ENCODE measurements at places on chromosomes 4 and X.

DNA sequence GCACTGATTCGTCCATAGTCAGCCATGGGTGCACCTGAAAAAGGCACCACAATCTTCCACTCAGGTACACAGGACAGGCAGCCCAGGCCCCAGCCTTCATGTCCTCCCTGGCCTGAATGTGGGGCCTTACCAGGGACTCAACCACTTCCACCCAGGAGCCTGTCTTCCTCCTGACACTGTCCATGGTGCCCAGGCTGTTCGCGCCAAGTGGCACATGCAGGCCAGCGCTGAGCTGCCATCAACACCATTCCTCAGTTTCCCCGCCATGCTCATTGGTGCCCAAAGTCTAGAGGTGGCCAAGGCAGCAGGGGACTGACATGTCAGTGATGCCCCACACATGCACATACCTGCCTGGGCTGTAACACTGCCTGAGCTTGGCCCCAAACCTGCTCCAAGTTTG is 322.2 kb upstream of the POU3F4 start:
- DNase-seq, result no peak

DNA sequence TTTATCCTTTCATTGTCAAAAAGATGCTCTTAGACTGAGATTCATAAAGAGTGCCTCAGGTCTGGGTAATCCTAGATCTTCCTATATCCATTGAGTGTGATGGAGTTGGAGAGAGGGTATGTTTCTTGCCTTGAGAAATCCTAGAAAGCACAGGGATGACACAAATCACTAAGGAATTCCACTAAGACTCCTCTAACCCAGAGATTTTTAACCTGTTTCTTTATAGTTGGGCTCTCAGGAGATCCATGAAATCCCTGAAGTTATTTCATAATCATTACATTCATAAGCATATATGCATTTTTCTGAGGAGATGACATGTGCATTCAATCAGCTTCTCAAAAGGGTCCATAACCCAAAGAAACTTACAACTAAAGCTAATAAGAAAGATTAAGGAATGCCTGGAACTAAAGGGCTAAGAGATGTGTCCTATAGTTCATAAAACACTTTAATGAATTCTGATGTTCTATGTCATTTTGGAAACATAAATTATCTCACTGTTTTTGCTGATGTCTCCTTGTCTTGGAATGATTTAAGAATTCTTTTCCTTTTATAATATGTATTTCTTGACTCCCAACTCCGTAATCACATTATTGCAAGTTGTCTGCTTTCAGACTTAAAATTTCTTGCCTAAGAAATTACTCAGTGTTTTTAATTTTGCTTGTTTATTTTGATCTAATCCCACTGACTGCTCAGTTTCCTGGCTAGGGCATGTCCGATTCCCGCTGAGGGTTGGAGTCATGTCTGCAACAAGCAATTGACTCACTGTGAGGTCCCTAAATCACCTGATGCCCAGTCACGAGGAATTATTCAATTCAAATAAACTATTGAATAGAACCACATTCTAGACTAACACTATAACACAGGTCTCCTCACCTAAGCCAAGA is 2.8 kb upstream of the AMTN start:
- no peak for DNase-seq

- no peak for DNase-seq
These were observed 346.4 kb upstream of the SLC7A11 start for GRCh38 chr4:138588501-138588900.

GRCh38 chr4:10715696-10716095 is 31.1 kb upstream of the CLNK start:
- DNase-seq, result no peak

DNA sequence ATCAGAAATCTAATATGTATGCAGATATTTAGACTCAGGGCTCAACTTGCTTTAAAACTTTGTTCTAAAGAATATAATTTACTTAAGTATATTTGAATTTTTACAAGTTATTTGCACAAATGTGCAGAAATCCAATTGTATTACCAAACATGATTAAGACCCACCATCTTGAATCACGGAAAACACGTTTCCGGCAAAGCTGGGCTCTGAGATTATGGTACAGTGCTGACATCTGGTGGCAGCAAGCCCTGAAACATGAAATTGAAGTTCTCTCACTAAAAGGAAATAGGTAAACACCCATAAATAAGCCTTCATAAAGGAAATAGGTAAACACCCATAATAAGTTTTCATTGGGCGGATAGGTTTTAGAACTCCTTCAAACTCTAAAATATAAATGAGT is 98.3 kb upstream of the MAOA start:
- DNase-seq, result peak; percentile 59

GRCh38 chr4:110730318-110730717 is 107.4 kb upstream of the PITX2 start:
- DNase-seq, result no peak

DNA sequence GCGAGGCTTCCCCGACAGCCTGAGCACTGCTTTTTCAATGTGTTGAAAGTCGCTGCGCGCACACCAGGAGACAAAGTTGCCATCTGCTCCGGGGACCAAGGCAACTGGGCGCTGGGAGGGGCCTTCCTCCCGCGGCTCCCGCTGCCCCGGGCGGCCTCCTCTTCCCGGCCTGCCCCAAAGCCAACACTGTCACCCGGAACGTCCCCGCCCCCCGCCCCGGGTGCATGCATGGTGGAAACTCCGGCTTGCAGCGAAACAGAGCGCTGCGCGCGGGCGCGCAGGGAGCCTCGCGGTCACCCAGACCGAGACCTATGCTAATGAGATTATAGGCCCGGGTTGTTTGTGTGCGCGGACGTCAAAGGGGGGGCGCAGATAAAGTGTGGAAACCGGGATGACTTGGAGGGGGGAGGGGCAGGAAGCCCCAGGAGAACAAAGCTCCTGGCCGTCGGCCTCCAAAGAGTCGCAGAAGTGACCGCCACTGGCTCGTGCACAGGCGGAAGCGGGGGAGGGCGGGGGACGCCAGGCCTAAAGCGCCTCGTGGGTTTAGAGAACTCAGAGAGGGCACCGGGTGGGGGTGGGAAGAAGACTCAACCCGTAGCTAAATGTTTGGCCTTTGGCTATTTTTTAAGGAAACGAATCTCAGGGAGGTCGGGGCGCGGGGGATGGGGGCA is 88.8 kb downstream of the BCOR start:
- DNase-seq, result no peak

GRCh38 chr4:153603258-153603657 is 80.8 kb upstream of the TLR2 start:
- no peak for DNase-seq

GRCh38 chrX:119682019-119682989 is 10.7 kb downstream of the SEPTIN6 start:
- peak; percentile 81 for DNase-seq

DNA sequence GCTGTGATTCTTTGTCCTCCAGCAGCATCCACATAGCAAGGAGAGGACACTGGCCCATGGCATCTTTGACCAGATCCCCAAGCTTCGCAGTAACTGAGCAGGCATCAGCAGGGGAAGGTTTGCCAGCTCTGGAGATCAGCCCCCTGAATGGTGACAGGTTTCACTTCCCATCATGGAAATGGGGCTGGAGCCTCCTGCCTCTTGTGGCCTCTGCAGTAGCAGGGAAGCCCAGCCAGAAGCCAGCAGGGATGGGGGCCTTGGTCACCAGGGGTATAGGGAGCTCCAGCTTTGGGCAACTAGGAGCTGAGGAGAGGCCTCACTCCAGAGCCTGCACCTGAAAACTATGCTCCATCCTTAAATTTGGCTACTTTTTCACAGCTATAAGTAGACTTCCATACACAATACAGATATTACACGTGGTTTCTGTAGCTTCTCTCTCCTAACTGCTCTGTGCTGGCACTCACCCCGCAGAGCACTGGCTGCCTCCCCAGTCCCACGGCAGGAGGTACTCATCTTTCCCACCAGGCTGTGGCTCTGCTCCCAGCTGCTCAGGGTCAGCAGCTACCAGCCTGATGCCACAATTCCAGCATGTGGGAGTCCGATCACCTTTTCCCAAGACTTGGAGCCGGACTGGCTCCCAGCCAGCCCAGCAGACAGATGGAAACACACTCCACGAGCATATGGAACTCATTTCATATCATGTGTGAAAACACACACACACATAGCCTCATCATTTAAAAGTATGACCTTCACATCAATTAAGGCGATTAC is 2.8 kb downstream of the TMEM271 start:
- no peak for DNase-seq

DNA sequence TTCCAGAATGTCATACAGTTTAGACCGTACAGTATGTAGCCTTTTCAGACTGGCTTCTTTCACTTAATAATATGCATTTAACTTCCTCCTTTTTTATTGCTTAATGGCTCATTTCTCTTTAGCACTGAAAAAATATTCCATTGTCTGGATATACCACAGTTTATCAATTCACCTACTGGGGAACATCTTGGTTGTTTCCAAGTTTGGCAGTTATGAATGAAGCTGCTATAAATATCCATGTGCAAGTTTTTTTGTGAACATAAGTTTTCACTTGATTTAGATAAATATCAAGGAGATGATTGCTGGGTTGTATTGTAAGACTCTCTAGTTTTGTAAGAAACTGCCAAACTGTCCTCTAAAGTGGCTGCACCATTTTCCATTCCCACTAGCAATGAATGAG is 375.5 kb downstream of the PCDH18 start:
- DNase-seq, result no peak

DNA sequence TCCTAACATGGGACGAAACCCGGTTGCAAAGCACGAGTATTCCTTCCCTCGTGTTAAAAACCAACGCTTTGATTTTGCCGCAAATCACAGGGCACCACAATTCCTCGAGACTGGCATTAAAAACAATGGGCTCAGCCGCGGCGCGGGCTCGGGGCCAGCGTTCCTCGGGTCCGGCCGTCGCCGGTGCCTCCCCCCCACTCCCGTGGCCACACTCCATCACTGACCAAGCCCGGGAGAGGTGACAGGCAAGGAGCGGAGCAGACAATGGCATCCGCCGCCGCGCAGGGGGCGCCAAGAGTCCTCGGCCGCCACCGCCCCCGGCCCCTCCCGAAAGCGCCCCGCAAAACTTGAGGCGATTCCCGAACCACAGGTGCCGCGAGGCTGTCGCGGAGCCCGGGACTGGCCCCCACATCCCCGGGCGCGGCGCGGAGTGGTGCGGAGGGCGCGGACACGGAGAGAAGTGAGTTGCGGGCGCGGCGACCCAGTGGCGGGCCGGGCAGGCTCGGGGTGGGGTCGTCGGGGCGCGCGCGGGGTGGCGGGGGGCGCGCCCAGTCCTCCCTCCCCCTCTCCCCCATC is 445 bp downstream of the AP1S2 start:
- peak; percentile 43 for DNase-seq
